ENCODE measurements at places on chromosomes 6 and 20. TPM values are rescaled to one million over a fixed set of nuclear protein-coding genes. Genes with fewer than 3 reads are reported as not detected.
A peak's percentile ranks its signal among the peaks of the same experiment; 100 is the strongest.

- no peak overlapping the region for H3K4me3 ChIP-seq
- no peak for DNase-seq
- H3K36me3 ChIP-seq: no peaks in the 10 kb centered on the region
- H3K27me3 ChIP-seq: no peaks in the 10 kb centered on the region
- no peak overlapping the region for H3K27ac ChIP-seq
- no peaks in the 10 kb centered on the region for H3K4me1 ChIP-seq
Measured at GRCh38 chr6:169277619-169278018, 24.0 kb upstream of the THBS2 start.

GRCh38 chr6:134590449-134590848, 272.5 kb upstream of the SGK1 start:
- peak; percentile 5 for DNase-seq
- no peaks in the 10 kb centered on the region for H3K36me3 ChIP-seq
- H3K4me3 ChIP-seq: no peak overlapping the region
- no peaks in the 10 kb centered on the region for H3K27me3 ChIP-seq
- no peaks in the 10 kb centered on the region for H3K4me1 ChIP-seq

- no peaks in the 10 kb centered on the region for H3K36me3 ChIP-seq
- peaks cover 57% of the 10 kb centered on the region for H3K4me1 ChIP-seq
- no peaks in the 10 kb centered on the region for H3K27me3 ChIP-seq
- DNase-seq: peak; percentile 93
Measured at GRCh38 chr6:33840048-33840926, 36.5 kb upstream of the MLN start.

DNA sequence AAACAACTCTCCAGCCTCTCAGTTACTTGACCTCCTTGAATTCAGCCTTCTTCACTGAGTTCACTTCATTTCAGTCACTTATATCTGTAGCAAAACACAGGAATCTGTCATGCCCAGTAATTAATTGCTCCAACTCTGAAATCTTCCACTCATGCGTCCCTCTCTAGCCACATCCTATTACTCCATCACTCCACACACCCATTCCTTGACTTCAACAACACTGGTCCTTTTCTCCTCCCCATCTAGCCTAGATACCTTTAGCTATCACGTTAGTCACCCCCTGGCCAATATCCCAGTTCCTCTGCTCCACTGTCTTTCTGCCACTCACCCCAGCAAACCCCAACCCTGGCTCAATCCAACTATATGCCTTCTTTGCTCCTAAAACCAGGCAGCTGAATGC, 7.7 kb downstream of the ZHX3 start:
- H3K36me3 ChIP-seq: no peaks in the 10 kb centered on the region
- H3K27ac ChIP-seq: no peak overlapping the region
- no peaks in the 10 kb centered on the region for H3K27me3 ChIP-seq
- H3K4me1 ChIP-seq: no peaks in the 10 kb centered on the region
- no peak for DNase-seq

DNA sequence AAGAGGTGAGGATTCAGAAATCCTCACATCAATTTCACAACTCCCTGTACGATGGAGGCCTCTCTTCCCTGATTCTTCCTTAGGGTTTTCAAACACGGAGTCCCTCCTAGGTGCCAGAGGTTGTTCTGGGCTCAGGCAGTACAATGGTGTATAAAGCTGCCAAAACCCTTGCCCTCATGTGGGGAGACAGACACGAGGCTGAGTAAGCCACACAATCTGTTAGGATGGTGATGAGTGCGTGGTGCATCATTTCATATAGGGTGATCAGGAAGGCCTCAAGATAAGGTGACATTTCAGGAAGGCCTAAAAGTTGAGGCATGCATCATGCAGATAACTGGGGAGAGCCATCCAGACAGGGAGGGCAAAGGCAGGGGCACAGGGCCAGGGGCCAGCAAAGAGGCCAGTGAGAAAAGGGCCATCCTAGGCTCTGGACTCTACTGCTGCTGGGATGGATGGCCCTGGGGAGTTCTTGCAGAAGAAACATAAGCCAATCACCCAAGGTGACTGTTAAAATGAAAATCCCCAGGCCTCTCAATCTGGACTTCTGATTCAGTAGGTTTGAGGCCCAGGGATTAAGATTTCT, 186.5 kb downstream of the PRKN start:
- no peaks in the 10 kb centered on the region for H3K4me1 ChIP-seq
- no peaks in the 10 kb centered on the region for H3K36me3 ChIP-seq
- H3K27me3 ChIP-seq: no peaks in the 10 kb centered on the region
- H3K27ac ChIP-seq: no peak overlapping the region
- no peak overlapping the region for H3K4me3 ChIP-seq
- DNase-seq: no peak

DNA sequence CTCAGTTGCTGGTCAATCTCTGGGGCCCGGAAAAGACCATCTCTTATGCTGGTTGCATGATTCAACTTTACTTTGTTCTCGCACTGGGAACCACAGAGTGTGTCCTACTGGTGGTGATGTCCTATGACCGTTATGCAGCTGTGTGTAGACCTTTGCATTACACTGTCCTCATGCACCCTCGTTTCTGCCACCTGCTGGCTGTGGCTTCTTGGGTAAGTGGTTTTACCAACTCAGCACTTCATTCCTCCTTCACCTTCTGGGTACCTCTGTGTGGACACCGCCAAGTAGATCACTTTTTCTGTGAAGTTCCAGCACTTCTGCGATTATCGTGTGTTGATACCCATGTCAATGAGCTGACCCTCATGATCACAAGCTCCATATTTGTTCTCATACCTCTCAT, 4.3 kb downstream of the OR2J3 start:
- no peak overlapping the region for H3K4me3 ChIP-seq
- no peak for DNase-seq
- H3K27ac ChIP-seq: no peak overlapping the region
- H3K36me3 ChIP-seq: no peaks in the 10 kb centered on the region
- H3K4me1 ChIP-seq: no peaks in the 10 kb centered on the region
- peaks cover 2% of the 10 kb centered on the region for H3K27me3 ChIP-seq

DNA sequence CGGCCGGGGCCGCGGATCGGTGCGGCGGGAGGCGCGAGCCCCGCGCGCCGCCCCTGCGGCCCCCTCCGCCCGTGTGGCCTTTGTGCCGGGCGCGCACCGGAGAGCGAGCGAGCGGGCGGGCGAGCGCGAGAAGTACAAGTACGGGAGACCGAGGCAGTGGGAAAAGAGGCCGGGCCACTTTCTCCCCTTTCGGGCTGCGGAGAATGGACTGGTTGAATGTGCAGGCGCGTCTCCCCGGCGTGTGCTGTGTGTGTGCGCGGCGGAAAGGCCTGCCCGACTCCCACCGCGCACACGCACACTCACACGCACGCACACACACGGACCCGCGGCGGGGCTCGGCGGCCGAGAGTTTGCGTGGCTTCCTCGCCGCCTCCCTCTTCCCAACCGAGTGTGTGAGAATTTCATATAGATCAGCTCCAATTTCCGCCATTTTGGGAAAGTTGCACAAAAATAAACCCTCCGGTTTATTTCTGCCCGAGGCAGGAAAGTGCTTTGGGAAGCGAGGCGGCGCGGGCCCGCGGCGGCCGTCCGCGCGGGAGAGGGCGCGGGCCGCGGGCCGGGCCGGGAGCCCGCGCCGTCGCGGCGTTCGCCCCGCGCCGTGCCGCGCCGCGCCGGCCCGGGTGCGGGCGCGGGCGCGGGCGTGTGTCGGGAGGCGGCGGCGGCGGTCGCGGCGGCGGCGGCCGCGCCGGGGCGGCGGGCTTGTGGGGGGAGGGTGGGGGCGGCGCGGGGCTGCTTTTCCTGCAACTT, 1.1 kb downstream of the L3MBTL3 start:
- DNase-seq: no peak
- H3K27me3 ChIP-seq: no peaks in the 10 kb centered on the region
- H3K36me3 ChIP-seq: no peaks in the 10 kb centered on the region
- H3K27ac ChIP-seq: no peak overlapping the region

The C6orf47 gene
- 22.4 TPM for total RNA-seq

The BIRC7 gene
- total RNA-seq: 9.0 TPM

Measured in Panc1 (cell line).